ENCODE measurements at places on chromosomes 3 and 15.

- DNase-seq, result peak; percentile 77
Observed at GRCh38 chr3:196192036-196192523, 19.1 kb downstream of the ZDHHC19 start.

DNA sequence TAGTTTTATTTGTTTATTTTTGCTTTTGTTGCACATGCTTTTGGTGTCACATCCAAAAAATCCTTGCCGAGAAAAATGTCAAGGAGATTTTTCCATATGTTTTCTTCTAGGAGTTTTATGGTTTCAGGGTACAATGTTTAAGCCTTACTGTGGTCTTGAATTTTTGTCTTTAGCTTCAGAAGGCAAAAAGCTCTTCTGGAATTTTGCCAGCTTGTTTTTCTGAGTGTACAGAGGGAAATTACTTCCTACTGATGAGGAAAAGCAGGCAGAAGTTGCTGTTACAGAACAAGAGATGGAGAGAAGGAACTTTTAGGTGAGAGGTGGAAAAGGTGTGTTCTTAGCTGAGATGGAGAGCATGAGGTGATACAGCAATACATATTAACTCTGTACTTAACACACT, 59.6 kb downstream of the UBE2E2 start:
- DNase-seq, result no peak

DNA sequence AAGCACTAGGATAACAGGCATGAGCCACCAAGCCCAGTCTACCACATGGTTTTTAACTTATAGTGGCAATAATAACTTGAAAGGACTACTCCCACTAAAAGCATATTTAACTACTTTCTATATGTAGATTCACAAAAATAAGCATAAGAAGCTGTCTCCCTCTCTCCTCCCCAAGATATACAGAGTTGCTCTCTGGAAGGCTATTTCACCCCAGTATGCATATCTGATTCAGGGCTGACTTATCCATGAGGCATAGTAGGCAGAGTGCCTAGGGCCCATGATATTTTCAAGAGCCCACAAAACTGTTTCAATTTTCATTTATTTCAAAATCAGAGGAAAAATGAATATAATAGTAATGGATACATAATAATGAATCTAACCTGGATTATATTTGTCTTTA, 20.5 kb downstream of the ATP8B4 start:
- no peak for DNase-seq

- peak; percentile 76 for DNase-seq
Observed at GRCh38 chr3:195895078-195895860, 13.1 kb downstream of the TNK2 start.

DNA sequence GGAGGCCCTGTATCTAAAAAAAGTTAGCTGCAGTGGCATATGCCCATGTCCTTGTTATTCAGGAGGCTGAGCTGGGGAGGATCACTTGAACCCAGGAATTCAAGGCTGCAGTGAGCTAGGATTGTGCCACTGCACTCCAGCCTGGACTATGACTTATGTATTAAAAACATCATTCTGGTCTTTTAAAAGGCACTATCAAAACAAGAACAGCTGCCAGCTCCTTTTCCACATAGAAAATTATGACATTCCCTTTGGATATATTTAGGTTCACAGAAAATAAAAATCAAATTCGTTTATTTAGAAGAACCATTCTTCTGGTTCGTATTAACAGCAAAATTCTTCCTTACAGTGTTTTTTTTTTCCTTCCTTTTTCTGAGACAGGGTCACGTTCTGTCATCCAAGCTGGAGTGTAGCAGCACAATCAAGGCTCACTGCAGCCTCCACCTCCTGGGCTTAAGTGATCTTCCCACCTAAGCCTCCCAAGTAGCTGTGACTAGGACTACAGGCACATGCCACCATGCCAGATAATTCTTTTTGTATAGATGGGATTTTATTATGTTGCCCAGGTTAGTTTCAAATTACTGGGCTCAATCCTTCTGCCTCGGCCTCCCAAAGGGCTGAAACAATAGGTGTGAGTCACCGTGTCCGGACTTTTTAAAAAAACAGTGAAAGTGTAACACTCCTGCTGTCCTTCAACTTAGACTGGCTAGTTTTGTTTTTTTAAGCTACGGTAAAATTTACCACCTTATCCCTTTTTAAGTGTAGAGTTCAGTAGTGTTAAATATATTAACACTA, 13.9 kb downstream of the ICE2 start:
- DNase-seq, result no peak

GRCh38 chr3:40989141-40990061, 209.9 kb upstream of the CTNNB1 start:
- DNase-seq, result no peak

DNA sequence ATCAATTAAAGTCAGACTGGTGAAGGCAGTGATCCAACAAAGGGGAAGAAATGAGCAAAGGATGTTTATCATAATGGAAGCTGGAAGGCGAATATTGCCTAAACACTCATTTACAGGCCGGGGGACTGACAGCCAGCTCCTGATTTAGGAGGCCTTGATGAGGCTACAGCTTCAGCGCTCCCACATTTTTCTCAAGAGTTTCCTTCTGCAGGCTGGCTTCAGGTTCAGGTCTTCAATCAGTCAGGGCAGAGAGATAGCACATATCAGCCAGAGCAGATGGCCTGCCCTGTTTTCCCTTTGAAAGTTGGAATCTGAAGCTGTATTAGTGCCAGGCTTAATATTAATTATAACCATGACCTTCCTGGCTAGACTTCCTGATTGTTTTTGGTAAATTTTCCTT, 218.9 kb downstream of the SV2B start:
- DNase-seq, result no peak

DNA sequence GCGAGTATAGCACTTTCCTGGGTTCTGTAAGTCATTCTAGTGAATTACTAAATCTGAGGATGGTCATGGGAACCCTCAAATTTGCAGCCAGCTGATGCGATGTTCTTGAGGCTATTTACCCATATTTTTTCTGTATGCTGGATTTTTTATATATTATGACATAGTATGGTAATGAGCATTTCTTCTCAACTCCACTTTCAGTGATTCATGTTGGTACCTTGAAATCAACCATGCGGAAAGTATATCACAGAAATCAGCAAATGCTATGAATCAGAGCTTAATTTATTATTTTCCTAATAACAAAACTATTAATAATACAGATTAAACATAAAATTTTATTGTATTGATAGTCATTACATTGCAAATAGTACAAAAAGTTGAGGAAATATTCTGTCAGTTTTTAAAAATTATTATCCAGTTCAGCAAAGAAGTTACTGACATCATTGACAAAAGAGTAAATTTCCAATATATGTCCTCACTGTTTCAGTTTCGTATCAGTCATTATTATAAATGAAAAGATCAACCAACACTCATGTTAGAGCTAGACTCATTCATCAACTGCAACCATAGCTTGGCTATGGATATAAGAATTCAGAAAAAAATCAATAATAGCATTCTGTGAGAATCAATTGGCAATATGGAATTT, 164.3 kb upstream of the SETMAR start:
- no peak for DNase-seq

- no peak for DNase-seq
Observed at GRCh38 chr3:53382106-53382505, 34.8 kb upstream of the DCP1A start.

- DNase-seq, result no peak
Observed at GRCh38 chr3:55544219-55544618, 57.1 kb upstream of the WNT5A start.

DNA sequence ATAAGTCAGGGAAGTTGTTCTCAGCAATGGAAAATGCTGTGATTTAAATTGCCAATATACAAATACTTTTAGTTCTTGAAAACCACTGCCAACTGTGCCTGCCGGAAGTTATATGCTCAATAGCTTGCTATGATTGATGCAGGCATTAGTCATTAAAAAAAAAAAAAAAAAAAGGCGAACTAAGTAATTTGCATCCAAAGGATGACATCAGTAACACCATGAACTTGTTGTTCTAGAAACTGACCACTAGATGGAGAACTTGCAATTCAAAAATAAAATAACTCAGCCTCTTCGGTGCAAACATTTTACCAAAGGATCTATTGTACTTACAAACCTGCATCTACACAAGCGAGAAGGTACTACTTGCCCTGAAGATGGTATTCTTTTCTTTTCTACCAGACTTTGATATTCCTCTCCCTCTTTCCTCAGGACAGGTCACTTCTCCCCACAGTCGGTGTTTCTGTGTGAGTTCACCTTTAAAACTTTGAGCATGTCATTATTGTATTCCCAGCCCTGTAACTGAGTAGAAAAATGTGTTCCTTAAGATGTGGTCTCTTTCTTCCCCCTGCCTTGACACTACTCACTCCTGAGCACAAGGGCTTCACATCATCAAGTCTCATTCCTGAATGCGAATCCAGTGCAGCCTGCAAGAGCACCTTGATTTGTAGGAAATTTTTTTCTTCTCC, 115.0 kb upstream of the VEPH1 start:
- peak; percentile 47 for DNase-seq

GRCh38 chr3:12180631-12181030, 21.9 kb upstream of the TIMP4 start:
- DNase-seq, result no peak

DNA sequence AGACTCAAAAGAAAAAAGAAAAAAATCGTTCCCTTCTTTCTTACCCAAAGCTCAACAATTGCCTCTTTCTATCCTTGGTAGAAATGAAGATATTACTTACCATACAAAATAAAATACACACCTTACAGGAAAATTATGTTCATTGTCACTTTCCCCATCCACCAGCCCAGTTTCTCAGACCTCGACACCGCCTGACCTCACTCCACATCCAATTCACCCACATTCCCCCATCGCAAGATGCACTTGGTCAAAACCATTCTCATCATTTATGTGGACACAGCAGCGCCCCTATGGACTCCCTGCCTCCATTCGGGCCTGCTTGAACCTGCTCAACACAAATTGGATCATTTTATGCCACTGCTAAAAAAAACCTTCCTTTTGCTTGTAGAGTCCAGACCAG, 7.0 kb downstream of the ANPEP start:
- DNase-seq, result no peak

GRCh38 chr3:189586941-189587663, 44.1 kb upstream of the TP63 start:
- DNase-seq, result no peak

DNA sequence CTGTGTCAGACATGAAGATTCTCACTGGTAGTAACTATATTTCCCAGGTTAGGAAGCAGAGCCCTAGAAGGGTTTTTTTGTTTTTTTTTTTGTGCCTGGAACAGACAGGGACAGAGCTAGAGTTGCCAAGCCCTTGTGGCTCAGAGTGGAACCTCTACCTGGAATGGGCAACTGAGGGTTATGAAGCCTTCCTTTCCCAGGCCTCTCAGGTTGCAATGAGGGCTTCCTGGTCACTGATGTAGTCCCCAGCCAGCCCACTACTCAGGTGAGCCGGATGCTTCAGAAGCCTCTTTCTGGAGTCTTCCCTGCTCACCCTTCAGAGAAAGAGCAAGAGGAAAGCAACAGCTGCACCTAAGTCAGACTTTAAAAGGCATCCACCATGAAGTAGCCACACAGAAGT, 48.8 kb upstream of the MANF start:
- DNase-seq, result no peak

DNA sequence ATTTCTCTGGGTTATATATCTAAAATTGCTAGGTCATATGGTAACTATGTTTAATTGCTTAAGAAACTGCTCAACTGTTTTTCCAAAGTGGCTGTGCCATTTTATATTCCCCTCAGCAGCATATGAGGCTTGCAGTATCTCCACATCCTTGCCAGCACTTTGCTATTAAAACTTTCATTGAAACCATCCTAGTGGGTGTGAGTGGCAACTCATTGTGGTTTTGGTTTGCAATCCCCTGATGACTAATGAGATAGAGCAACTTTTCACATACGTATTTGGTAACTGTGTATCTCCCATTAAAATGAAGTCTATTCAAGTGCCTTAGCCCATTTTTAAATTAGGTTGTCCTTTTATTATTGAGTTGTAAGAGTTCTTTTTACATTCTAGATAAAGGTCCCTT, 17.3 kb downstream of the KPNA1 start:
- no peak for DNase-seq

Data from naive B cell (primary cell).